ENCODE measurements at places on chromosomes 1 and 21.

DNA sequence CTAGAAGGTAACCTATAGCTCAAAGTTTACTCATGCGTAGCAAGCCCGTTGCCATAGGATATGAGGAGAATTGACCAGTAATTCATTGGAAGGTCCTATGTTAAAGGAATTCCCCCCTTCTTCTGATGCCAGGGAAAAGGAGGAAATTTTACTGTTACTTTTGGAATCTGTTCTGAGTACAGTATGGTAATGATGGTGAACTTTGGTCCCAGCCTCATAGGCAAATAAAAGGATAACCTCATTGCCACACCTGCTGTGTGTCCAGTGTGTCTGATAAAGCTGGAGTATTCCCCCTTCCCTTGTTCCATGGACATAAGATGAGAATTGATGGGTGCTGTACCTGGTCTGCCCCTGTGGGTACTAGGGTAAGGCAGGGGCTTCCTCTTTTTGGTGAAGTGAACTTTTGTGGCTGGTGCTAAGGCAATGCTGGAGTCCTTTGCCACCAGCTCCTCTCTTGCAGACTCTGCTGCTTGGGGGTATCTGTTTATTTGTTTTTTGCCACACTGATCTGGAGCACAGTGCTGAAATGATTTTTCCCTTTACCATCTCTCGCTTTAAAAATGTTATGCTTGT lies 22.2 kb downstream of the MPZ start:
- no peak for DNase-seq

GRCh38 chr21:38455403-38455802 lies 42.9 kb downstream of the ERG start:
- no peak for DNase-seq

- no peak for DNase-seq
These were observed 18.2 kb downstream of the PLCH2 start for GRCh38 chr1:2494323-2494693.

- peak; percentile 65 for DNase-seq
These were observed 6.8 kb upstream of the RNF223 start for GRCh38 chr1:1080951-1081310.

- DNase-seq: no peak
These were observed 53.0 kb downstream of the RGS2 start for GRCh38 chr1:192861860-192862259.

DNA sequence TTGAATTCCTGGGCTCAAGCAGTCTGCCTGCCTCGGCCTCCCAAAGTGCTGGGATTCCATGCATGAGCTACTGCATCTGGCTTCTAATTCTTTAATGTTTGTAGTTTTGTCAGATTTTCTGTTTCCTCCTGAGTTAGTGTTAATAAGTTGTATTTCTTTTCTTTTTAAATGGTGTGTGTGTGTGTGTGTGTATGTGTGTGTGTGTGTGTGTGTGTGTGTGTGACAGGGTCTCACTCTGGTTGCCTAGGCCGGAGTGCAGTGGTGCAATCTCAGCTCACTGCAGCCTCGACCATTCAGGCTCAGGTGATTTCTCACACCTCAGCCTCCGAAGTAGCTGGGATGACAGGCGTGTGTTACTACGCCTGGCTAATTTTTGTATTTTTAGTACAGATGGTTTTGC lies 50.2 kb downstream of the ADARB1 start:
- no peak for DNase-seq

DNA sequence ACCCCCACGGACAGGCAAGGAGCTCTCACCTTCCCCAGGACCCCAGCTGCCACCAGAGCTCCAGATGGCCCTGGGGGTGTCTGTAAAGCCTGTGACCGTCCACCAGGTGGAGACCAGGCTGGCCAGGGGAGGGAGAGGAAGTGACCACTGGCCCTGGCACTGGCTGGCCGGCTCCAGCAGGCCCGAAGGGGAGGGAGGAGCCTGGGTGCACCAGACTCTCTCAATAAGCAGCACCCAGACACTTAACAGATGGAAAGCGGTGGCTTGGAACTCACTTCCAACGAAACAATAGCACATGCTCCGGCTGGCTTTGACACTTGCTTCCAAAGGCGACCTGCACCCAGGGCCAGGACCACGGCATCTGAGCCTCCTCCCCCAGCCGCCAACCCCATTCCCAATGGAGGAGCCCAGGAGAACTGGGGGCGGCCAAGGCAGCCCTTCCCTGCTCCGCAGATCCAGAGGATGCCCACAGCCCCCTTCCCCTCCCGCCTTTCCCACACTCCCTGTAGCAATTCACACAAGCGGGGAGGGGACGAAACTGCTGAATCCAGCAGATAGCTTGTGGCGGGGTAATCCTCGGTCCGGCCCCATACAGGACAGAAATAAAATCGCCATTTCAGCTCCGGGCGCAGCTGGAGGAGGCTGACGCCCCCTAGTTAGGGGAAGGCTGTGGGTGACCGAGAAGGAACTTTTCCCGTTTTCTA lies 742 bp upstream of the PDE9A start:
- DNase-seq: peak; percentile 87

GRCh38 chr1:89927049-89927448 lies 67.9 kb upstream of the ZNF326 start:
- DNase-seq: no peak

GRCh38 chr21:19547951-19548840 lies 1144.6 kb upstream of the TMPRSS15 start:
- DNase-seq: no peak

DNA sequence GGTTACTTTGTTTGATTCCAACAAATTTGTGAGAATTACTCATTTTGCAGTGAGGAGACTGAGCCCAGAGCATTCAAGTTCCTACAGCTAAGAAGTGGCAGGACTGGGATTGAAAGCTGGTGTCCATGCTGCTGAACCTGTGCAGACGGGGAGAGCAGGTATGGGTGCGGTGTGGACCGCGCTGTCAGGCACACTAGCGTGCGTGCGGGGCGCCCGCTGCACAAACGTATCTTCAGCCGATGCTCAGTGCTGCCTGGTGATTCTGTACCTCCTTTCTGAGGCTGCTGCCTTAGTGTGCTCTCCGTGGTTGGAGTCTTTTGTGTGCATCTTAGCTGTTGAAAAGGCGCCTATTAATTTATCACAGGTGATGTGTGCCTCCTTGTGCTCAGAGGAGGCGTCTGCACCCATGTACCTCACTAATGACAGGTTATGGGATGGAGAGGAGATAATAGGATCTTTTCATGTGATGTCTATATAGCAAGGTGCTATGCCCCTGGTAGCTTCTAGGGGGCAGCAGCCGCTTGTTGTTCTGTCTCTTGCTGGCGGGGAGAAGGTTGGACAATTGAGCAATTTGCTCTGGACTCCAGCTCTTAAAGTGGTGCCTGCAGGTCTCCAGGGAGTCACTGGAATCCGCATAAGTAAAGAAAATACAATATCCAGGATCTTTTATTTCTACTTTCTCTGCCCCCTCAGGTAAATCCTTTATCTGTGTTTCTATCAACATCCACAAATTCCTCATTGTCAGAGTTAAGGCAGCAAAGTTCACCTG lies 32.5 kb downstream of the PEX14 start:
- peak; percentile 82 for DNase-seq

- no peak for DNase-seq
These were observed 534.2 kb upstream of the RGS18 start for GRCh38 chr1:191624044-191624443.

- no peak for DNase-seq
These were observed 106.5 kb downstream of the PHTF1 start for GRCh38 chr1:113652771-113653170.

DNA sequence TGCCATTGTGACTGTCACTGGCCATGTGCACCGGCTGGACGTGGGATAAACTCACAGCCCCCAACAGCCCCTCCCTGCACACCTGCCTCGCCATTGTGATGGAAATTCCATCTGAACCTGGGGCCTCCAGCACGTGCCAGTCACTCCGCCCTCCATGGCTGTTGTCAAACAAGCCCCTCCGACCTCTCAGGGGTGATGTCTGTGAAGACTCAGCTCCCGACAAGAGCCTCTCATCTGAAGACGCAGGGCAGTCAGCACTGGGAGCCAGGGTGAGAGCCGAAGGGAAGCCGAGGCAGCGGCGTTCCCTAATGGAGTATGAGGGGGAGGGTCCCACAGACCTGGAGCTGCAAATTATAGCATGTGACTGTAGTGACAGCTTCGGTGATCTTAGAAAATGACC lies 1.4 kb upstream of the KRTAP10-2 start:
- DNase-seq: peak; percentile 52

- no peak for DNase-seq
These were observed 11.8 kb downstream of the NOS1AP start for GRCh38 chr1:162081316-162081715.

DNA sequence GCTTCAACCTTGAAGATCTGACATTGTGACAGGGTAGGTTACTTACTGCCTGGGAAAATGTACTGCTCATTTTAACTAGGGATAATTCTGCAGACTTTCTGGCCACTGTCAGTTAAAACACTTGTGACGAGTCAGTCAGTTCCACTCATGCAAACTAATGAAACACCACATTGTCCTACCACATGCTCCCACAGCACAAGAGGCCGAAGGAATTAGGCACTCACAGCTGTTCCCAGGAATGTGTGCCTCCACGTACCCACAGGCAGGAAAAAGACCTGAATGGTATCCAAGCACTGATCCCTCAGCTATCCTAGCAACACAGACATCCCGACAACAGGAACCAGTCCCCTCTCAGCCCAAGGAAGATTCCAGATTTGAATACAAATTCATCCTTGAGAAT lies 12.3 kb downstream of the BCAR3 start:
- DNase-seq: no peak

DNA sequence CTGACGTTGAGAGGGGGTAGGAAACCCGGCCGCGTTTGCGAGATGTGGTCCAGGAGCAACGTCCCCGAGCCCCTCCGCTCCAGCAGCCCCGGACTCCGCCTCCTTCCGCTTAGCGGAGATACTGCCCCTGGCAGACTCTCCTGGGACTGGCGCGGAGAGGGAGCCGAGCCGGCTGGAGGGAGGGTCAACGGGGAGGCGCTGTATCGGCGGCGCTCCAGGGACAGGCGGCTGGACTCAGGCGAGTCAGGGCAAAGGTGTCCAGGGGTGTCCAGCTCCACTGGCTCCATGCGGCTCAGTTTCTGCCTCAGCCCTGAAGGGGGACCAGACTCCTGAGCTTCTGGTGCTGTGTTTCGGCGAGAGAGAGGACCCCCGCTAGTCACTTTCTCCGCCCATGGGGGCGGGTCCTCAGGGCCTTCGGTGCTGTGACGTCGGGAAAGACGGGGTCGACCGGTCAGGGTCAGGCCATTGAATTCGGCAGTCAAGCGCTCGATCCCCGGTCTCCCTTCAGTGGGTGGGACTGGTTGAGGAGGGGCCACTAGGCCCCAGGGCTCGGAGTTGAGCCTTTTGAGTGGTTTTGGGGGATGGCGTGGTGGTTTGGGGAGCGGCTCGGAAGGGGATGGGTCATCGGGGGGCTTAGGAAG lies 2.8 kb upstream of the LIX1L start:
- DNase-seq: peak; percentile 94

GRCh38 chr1:237910834-237911233 lies 20.1 kb upstream of the ZP4 start:
- DNase-seq: no peak

DNA sequence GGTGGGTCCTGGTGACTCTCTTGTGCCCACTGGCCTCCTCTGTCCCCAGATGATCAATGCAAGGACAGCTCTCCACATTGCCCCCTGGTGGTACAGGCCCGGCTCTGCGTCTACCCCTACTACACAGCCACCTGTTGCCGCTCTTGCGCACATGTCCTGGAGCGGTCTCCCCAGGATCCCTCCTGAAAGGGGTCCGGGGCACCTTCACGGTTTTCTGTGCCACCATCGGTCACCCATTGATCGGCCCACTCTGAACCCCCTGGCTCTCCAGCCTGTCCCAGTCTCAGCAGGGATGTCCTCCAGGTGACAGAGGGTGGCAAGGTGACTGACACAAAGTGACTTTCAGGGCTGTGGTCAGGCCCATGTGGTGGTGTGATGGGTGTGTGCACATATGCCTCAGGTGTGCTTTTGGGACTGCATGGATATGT lies 10.8 kb downstream of the ADAMTSL4 start:
- peak; percentile 95 for DNase-seq

All from endodermal cell (in vitro differentiated cells).